Activated CD4-positive, alpha-beta T cell treated with anti-CD3 and anti-CD28 coated beads for 36 hours (primary cell): ENCODE measurements at places on chromosomes 5 and 9. TPM values are rescaled to one million over a fixed set of nuclear protein-coding genes. Genes with fewer than 3 reads are reported as not detected.
A peak's percentile ranks its signal among the peaks of the same experiment; 100 is the strongest.

DNA sequence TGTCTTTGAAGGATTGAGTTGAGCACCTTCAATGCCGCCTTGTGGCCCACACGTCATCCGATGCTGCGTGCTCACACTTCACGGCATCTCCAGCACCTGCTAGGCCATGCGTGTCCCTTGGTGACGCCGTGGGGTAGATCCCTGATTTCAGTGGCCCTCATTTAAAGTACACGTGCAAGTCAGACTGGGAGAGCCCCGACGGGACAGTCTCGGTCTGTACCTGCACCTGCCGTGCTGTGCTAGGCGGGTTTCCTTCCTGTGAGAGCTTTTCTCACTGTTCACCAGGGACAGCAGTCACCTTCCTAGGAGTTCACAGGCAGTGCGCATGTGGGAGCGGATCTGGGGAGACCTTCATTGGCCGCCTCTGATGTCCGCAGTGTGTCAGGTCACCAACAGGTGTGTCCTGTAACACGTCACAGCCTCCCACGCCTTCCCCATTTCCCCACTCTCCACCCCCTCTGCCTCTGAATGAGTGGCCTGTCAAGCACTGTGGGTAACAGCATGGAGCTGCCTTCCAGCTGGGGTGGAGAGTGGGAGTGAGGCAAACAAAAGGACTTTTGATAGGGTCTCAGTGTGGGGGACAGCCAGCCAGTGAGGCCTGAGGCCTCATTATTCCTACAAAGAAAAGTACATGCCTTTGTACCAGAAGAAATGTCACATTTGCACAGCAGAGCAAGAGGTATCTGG lies 236.4 kb downstream of the FANCC start:
- DNase-seq: no peak

DNA sequence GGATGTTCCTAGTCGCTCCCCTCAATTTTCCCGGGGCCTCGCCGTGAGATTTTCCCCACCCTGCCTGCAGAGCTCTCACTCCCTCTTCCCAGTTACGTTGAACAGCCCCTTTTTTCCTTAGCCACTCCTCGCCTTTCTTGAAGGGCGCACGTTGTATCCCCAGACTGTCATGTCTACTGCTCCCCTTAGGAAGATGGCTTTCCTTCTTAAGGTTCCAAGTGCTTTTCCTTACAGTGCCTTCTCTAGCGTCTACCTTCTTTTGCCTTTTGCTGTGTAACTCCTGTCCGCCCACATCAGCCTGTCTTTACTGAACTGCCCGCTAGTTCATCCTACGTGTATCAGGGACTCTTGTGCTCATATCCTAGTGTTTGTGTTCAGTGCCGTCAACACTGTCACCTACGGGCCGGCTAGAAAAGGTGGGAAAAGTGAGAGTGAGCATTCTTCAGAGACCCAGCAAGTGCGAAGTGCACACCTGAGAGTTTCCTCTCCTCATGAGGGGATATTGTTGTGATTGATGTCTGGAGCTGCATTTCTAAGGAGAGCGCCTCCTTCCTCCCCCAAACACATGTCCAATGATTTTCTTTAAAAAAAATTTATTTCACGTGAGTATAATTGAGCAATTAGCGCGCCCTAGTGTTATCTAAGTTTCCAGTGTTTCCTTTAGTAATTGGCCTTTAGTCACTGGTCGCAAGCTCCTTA lies 764 bp downstream of the CAMLG start:
- DNase-seq: peak; percentile 58

DNA sequence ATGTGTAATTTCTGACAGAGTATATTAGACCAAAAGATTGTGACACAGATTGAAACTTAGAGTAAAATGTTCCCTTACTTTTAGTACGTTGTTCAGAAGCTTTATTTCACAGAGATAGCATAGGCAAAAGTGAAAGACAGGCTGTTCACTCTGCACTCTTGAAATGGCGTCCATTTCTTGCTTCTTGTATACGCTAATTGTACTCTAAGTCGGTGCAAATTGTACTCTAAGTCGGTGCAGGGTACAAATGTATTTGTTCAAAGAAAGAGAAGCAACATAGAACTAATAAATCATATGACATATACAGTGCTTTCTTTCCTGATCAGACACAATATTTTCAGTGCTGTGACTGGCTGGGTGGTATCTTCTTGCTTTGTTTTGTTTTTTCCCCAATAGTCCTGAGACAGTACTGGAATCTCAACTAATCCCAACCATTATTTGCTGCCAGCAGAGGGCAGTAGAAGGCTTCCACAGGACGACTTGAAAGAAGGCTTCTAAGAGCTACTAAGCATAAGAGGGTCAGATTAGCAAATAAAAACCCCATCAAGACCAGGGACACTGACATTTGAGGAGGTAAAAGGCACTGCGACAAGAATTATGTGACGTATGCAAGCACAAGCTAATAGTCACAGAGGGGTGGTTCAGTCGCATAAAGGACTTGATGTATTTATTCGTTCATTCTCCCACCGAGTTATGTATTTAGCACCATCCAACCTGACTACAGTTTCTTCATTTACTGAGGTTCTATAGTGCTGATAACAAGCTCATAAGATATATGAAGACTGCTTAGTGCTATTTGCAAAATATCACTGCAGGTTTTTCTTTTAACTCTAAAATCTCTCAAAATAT lies 831.8 kb downstream of the TAF11L14 start:
- peak; percentile 66 for DNase-seq

DNA sequence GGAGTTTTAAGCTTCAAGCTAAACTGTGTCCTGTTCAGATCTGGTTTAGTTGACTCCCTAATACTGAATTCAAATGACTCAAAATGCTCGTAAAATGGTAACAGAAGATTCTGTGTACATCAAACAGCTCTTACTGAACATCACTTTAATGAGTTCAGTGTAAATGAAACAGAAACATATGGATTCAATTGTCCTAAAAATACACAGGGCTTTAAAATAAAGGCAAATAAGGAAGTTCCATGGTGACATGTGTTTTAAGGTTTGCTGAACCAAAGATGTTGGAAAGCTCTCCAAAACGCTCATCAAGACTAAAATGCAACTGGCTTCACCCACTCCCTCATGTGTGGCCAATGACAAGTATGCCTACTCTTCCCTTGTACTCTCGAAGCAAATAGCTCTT lies 340.0 kb upstream of the PIK3R1 start:
- no peak for DNase-seq

DNA sequence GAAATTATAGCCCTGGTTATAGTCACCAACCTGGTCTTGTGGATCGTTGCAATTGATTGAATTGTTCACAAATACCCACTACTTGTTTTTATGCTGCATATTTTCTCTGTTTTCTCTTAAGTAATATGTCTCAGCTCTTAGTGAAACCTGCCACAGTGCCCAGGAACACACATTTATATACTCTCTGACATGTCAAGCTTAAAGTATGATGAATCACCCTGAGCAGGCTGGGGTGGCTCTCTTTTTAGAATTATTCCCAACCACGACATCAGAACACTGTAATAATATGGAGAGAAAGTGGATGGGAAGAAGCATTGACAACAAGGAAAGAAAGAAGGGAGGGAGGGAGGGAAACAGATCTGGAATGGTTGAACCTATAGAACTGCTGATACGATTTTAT lies 72.8 kb upstream of the ZNF608 start:
- no peak for DNase-seq

DNA sequence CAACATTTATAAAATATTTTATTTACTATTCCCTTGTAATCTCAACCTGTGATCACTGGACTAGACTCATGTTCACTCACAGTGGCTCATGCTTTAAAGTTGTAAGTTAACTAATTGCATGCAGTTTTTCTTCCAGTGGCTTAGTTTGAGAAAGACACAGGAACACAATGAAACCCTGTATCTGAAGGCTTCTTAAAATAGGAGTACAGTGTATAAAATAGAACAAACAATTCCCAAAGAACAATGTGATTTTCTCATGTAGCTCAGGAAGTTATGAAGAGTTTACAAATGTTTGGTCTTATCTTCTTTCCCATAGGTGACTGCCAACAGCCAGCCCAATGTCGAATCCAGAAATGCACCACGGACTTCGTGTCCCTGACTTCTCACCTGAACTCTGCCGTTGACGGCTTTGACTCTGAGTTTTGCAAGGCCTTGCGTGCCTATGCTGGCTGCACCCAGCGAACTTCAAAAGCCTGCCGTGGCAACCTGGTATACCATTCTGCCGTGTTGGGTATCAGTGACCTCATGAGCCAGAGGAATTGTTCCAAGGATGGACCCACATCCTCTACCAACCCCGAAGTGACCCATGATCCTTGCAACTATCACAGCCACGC lies 5.9 kb downstream of the RGMB start:
- DNase-seq: no peak

GRCh38 chr9:117704024-117704575 lies at the start of gene TLR4:
Gene TLR4 (plus strand): TSS chr9:117704403. CDS start chr9:117704473, 70 bp downstream.
- DNase-seq: no peak

DNA sequence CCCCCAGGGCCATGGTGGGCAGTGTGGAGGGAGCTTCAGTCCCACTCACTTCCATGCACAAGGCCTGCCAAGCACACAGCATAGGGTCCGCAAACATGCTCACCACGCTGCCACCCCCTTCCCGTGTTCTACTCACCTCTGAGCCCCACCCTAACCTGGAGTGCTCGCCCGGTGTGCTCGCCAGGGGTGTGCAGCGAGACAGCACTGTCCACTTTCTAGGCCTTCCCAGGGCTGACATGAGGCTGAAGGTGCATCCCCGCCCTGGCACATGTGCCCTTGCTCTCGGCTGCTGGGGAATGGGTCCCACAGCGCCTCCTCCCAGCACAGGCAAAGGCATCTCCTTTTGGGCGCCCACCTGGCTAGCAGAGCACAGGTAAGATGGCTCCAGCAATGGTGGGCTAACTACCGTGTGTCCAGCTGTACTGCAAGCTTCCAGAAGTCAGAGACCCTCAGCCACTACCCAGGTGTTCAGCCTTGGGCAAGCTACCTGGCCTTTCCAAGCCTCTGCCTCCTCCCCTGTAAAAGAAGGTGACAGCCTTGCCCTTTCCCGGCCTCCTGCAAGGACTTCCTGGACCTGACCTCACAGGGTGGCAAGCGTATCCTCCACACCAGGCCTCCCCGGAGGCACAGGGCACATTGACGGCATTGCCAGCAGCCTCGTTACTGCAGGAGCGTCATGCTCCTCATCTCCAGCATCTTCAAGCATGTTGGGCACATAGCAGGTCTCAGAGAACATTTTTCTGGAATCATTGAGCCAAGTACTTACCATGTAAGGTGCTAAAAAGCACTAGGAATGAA lies 4.2 kb upstream of the SEC16A start:
- no peak for DNase-seq

GRCh38 chr5:147869112-147869511 lies 9.4 kb upstream of the SCGB3A2 start:
- no peak for DNase-seq

DNA sequence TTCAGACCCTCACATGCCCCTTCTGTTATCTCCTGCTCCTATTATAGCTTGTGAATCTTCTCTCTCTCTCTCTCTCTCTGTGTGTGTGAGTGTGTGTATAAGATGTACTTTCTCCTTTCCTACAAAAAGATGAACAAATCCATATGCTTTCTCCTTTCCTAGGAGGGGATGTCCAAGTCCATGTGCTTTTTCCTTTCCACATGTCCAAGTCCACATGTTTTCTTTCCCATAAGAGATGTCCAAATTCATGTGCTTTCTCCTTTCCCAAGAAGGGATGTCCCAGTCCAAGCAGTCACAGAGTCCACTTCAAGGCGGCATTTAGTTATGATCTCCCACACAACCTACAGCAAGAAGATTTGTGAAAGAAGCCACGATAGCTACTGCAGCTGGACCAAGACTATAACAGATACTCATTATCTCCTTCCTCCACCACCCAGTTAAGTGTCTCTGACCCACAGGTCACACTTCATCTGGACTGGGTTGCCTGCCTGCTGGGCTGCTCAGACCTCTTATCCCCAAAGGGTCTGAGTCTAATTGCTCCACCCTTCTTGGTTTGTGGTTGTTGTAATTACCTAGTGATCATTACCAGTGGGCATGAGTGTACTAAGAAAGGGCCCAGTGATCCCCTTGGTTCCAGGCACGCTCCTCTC lies 18.4 kb upstream of the FOXI1 start:
- no peak for DNase-seq

GRCh38 chr9:114315723-114316363 lies 7.1 kb upstream of the ORM1 start:
- no peak for DNase-seq

GRCh38 chr5:116379306-116379705 lies 195.3 kb downstream of the SEMA6A start:
- DNase-seq: no peak

- DNase-seq: no peak
These were observed 26.7 kb downstream of the NCBP1 start for GRCh38 chr9:97660340-97660739.

GRCh38 chr5:112857866-112858265 lies 3.2 kb upstream of the SRP19 start:
- DNase-seq: no peak

DNA sequence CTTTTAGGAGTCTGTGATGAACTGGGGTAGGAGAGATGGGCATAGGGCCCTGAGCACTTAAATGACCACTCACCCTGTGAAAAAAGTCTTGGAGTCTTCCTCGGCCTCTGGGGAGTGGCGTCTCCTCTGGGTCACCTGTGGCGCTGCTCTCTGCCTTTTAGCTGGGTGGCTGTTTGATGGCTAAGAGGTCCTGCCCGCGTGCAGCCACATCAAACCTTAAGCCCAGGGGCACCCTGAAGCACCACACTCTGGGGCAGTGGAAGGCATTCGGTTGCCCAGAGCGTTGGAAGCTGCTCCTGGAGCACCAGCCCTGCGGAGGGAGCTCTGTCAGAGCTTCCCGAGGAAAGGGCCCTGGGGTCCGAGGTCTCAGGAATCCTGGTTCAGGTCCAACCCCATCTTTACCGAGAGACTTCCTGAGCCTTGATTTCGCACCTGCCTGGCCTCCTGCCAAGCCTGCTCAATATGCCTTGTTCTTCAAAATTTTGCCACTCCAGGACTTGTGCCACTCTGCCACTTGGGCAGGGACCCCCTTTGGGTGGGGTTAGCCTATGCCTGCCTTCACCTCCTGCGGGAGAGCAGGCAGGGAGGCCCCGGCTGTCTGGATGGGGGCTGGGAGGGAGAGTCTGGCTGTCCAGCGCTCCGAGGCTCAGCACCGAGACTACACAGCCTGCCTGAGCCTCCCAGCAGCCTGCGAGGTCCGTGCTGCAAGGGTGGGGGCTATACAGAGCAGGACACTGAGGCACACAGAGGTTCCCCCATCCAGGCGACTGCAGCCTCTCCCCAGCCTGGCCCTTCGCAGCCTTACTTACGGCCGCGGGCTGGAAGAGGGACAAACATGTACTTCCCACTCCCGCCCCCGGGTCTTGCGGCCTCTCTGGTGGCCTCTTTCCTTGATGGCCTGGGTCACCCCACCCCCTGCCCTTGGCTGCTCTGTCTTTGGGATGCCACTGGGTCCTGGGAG lies 63.4 kb upstream of the RNU6ATAC start:
- no peak for DNase-seq

Gene ARRDC3
- total RNA-seq: 21.9 TPM

Gene PPP3R2
- not detected for total RNA-seq

Gene SPINK7
- total RNA-seq: not detected

Gene OR1Q1
- not detected for total RNA-seq

Gene PCDHB8
- total RNA-seq: not detected

Gene PTPDC1
- total RNA-seq: 5.4 TPM

Gene LTC4S
- 0.39 TPM for total RNA-seq

Gene SH3PXD2B
- 1.3 TPM for total RNA-seq

Gene PDZD2
- 0.14 TPM for total RNA-seq

Gene MED10
- total RNA-seq: 50.8 TPM
